ENCODE measurements at places on chromosomes 1 and 21. TPM values are rescaled to one million over a fixed set of nuclear protein-coding genes. Genes with fewer than 3 reads are reported as not detected.
A peak's percentile ranks its signal among the peaks of the same experiment; 100 is the strongest.

Gene SMCP
- total RNA-seq = not detected

Gene NKAIN1
- not detected for total RNA-seq

Gene REN
- total RNA-seq = not detected

Gene ZNF695
- total RNA-seq = not detected

- H3K36me3 ChIP-seq = peaks cover 3% of the 10 kb centered on the region
- H3K27ac ChIP-seq = no peak overlapping the region
- H3K4me3 ChIP-seq = no peak overlapping the region
- peaks cover 27% of the 10 kb centered on the region for H3K27me3 ChIP-seq
Measured at GRCh38 chr1:56473582-56474270, 105.6 kb downstream of the PLPP3 start.

DNA sequence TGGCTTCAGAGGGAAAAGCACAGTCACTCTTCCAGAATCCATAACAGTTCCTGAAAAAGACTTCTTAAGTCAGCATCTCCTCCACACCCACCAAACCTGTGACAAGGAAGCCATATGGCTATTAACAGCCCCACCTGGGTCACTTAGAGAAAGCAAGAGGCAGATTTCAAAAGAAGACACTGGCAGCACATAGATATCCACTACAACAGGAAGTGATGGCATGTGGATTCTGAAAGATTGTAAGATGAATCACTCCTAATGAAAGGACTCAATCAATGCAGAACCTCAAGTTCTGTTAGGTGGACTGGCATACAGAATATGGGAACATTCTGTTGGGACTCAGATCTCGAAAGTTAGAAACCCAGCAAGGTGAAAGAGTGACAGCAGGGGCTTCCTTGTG, 365.9 kb downstream of the TGFB2 start:
- H3K4me1 ChIP-seq = no peaks in the 10 kb centered on the region
- H3K4me3 ChIP-seq = no peak overlapping the region
- H3K27ac ChIP-seq = no peak overlapping the region
- DNase-seq = no peak
- no peaks in the 10 kb centered on the region for H3K27me3 ChIP-seq

DNA sequence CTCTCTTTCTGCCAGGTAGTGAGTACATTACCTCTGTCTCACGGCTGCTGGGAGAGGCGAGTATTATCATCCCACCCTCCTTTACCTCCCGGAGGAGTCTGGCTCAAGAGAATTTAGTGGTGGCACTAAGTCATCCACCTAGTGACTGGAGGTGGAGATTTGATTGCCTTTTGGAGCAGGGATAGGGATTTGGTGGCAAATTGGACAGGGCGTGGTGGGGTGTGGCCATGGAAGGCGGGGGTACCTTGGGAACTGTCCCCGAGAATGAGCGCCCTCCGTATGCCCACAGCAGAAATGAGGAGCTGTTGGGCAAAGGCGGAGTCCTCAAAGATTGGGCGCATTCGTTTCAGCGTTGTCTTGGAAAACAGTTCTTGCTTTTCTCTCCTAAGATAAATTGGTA, 32.1 kb upstream of the HMGN1 start:
- peaks cover 8% of the 10 kb centered on the region for H3K27me3 ChIP-seq
- H3K36me3 ChIP-seq = no peaks in the 10 kb centered on the region
- peak overlapping the region; percentile 93 for H3K4me3 ChIP-seq

DNA sequence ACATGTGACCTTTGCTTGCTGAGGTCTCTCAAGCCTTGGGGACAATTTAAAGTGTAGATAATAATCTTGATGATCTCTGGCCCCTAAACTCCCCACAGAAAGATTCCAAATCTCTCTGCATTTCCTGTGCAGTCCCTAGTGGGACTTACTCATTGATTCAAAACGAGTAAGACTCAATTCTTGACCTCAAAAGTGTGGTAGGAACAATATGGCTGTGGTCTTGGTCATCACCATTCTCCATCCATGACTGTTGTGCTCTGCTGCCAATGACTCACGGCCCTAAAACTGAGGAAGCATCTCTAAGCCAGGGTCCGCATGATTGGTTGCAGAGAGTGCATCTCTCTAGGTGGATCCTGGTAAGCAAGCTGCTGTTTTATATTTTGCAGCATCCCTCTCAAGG, 268.0 kb downstream of the PTGER3 start:
- H3K27ac ChIP-seq = no peak overlapping the region
- no peaks in the 10 kb centered on the region for H3K36me3 ChIP-seq
- H3K27me3 ChIP-seq = no peaks in the 10 kb centered on the region
- no peak overlapping the region for H3K4me3 ChIP-seq
- no peak for DNase-seq

DNA sequence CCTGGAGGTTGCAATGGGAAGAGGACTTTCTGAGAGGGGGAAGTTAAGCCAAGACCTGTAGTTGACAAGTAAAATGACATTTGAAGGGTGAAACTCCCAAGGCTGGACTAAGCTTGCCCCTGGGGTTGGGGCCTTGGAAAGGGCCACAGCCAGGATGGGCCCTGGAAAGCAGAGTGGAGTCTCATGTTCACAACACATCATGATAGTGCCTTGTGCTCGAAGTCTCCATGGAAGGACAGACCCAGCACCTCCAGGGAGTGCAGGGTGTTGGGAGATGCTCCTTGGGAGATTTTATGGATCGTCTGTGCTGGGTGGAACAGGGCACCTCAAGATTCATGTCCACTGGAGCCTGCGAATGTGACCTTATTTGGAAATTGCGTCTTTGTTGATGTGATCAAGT, 55.6 kb upstream of the ACTRT2 start:
- H3K4me1 ChIP-seq = no peaks in the 10 kb centered on the region
- H3K36me3 ChIP-seq = no peaks in the 10 kb centered on the region
- H3K27me3 ChIP-seq = peaks cover 10% of the 10 kb centered on the region
- DNase-seq = no peak

GRCh38 chr1:77342745-77343144, 60.9 kb downstream of the AK5 start:
- H3K27me3 ChIP-seq = peaks cover 12% of the 10 kb centered on the region
- peaks cover 6% of the 10 kb centered on the region for H3K36me3 ChIP-seq
- no peak overlapping the region for H3K27ac ChIP-seq
- no peak for DNase-seq

DNA sequence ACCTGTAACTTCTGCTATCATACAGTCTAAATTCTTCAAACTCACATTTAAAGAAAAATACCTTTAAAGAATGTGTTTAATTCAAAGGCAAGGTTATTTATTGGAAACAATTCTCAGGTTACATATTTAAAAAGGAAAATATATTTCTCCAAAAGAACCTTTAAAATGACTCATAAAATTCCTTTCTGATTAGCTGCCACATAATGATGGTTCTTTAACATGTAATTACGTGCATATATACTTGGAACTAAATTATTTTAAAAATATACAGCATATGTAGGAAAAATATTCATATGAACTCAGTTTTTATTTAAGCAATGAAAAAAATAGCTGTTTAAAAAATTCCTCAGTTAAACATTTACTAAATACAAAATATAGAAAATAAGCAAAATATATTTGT, 173.6 kb downstream of the COP1 start:
- H3K4me1 ChIP-seq = peaks cover 6% of the 10 kb centered on the region
- no peak for DNase-seq
- H3K36me3 ChIP-seq = peaks cover 6% of the 10 kb centered on the region
- H3K4me3 ChIP-seq = no peak overlapping the region
- no peaks in the 10 kb centered on the region for H3K27me3 ChIP-seq

GRCh38 chr1:204814166-204814884, 56.3 kb upstream of the NFASC start:
- no peaks in the 10 kb centered on the region for H3K36me3 ChIP-seq
- no peak for DNase-seq
- H3K27me3 ChIP-seq = peaks cover 50% of the 10 kb centered on the region

GRCh38 chr1:32334864-32335534, 1.0 kb downstream of the MARCKSL1 start:
- peaks cover 3% of the 10 kb centered on the region for H3K36me3 ChIP-seq
- peak; percentile 64 for DNase-seq
- no peaks in the 10 kb centered on the region for H3K27me3 ChIP-seq
- H3K27ac ChIP-seq = peak overlapping the region; percentile 27
- H3K4me1 ChIP-seq = peaks cover 42% of the 10 kb centered on the region
- H3K4me3 ChIP-seq = peak overlapping the region; percentile 85

DNA sequence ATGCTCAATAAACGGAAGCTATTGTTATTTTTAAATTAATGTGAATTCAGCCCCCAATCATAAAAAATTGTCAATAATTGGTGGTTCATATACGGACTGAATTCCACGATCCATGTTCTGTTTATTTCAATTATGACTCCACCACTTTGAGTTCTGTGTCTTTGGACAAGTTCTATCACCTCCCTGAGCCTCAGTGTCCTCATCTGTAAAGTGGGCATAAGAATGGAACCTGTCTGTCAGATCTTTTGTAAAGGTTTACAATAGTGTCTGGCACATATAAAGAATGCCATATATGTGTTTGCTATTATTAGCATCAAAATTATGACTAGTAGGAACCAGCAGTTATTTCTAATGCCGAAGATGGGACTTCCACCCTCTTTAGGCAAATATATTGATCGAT, 183.3 kb downstream of the KAZN start:
- H3K4me3 ChIP-seq = no peak overlapping the region
- H3K4me1 ChIP-seq = peaks cover 4% of the 10 kb centered on the region
- DNase-seq = no peak
- no peak overlapping the region for H3K27ac ChIP-seq
- H3K27me3 ChIP-seq = peaks cover 43% of the 10 kb centered on the region

DNA sequence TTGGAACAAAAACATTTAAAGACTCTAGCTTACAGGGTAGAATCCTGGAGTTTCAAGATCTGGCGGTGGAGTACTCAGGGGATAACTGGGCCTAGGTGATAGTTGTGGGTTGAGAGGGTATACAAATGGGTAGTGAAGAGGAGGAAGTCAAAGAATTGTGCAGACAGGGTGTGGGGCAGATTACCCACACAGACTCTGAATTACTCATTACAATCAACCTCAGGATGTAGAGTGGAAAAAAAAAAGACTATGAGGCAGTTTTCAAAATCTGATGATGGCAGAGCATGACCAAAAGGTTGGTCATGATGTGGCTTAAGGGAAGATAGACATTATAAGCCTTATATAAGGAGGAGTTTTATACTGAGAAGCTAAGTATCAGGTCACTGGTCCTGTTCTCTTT, 44.1 kb upstream of the GLIS1 start:
- no peak for DNase-seq
- H3K27ac ChIP-seq = peak overlapping the region; percentile 64
- H3K4me1 ChIP-seq = peaks cover 12% of the 10 kb centered on the region
- H3K4me3 ChIP-seq = no peak overlapping the region

- H3K27me3 ChIP-seq = peaks cover 36% of the 10 kb centered on the region
- H3K36me3 ChIP-seq = no peaks in the 10 kb centered on the region
- no peak overlapping the region for H3K4me3 ChIP-seq
- DNase-seq = no peak
- peaks cover 7% of the 10 kb centered on the region for H3K4me1 ChIP-seq
Measured at GRCh38 chr1:25056536-25056935, 126.5 kb upstream of the RUNX3 start.

DNA sequence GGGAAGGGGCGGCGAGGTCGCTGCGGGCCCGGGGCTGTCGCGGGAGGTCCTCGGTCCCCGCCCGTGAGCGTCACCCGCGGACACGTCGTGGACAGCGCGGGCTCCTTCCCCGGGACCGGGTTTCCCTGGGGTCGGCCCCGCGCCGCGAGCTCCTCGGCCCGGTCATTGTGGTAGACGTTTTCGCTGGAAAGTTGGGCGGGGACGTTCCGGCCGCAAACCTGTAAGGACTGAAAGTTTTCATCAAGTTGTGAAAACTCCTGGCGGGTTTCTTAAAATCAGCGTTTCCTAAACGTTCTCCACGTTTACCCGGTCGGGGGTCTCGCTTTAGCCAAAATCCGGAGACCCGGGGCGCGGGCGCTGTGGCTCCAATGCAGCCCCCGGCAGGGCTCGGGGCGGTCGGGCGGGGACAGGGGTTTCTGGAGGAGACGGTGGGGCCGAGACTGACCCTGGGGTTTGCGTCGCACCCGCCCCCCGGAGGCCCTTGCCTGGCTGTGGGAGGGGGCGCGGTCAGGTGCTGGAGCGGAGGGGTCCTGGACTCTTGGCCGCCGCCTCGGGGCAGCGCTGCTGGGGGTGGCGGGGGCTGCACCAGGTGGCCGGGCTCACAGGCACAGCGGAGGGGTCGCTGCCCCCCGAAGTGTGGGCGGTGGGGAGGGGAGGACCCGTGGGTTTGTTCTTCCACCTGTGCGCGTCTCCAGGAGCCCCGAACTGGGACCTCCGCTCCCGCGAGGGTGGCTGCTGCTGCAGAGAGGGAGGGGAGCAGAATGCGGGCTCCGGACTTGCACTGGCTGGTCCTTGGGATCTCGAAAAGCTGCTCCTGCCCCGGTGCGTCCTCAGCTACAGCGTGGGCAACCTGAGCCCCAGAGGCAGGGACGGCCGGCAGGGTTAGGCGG, 827 bp downstream of the PRKCZ start:
- no peaks in the 10 kb centered on the region for H3K36me3 ChIP-seq
- no peak for DNase-seq
- peak overlapping the region; percentile 78 for H3K4me3 ChIP-seq
- H3K4me1 ChIP-seq = peaks cover 27% of the 10 kb centered on the region
- H3K27ac ChIP-seq = peak overlapping the region; percentile 72

DNA sequence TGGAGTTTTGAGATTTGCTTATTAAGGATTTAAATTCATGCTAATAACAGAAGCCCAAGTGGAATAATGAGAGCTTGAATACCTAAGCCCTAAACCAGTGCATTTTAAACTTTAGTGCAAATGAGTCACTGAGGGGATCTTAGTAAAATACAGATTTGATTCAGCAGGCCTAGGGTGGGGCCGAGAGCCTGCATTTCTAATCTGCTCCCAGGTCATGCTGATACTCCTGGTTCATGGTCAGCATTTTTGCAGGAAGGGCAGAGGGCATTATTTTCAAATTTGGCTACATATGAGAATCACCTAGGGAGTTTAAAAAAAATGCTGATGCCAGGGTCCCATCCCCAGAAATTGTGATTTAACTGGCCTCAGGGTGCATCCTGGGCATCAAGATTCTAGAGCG, 39.3 kb downstream of the DNTTIP2 start:
- peaks cover 14% of the 10 kb centered on the region for H3K36me3 ChIP-seq
- H3K4me3 ChIP-seq = no peak overlapping the region
- no peaks in the 10 kb centered on the region for H3K27me3 ChIP-seq
- no peak overlapping the region for H3K27ac ChIP-seq
- peaks cover 10% of the 10 kb centered on the region for H3K4me1 ChIP-seq

- H3K4me1 ChIP-seq = no peaks in the 10 kb centered on the region
- no peak overlapping the region for H3K4me3 ChIP-seq
- no peak overlapping the region for H3K27ac ChIP-seq
- DNase-seq = no peak
Measured at GRCh38 chr1:47887060-47887459, 110.1 kb downstream of the TRABD2B start.

Measured in T-helper 17 cell (primary cell).